Sigmoid colon (tissue), 7 donors: ENCODE measurements at places on chromosomes 5 and 9. TPM values are rescaled to one million over a fixed set of nuclear protein-coding genes. Genes with fewer than 3 reads are reported as not detected.

RNF183 gene
- polyA plus RNA-seq = 2.3 TPM

DNM1 gene
- polyA plus RNA-seq = 1.2 TPM

RPS23 gene
- polyA plus RNA-seq = 2,837 TPM

TLR4 gene
- 4.2 TPM for polyA plus RNA-seq

INSL6 gene
- not detected for polyA plus RNA-seq

NTNG2 gene
- polyA plus RNA-seq = 0.50 TPM

NPDC1 gene
- polyA plus RNA-seq = 91.9 TPM

SEMA6A gene
- 16.3 TPM for polyA plus RNA-seq

TAS2R1 gene
- polyA plus RNA-seq = not detected

FST gene
- polyA plus RNA-seq = 0.46 TPM

SHB gene
- polyA plus RNA-seq = 11.7 TPM

TSLP gene
- polyA plus RNA-seq = 0.46 TPM

OLFM1 gene
- polyA plus RNA-seq = 4.2 TPM

IL5 gene
- polyA plus RNA-seq = not detected

C5orf15 gene
- 34.1 TPM for polyA plus RNA-seq

ANKRD34B gene
- polyA plus RNA-seq = not detected

CCNO gene
- polyA plus RNA-seq = 2.0 TPM

MGAT4B gene
- 184 TPM for polyA plus RNA-seq

NTMT1 gene
- polyA plus RNA-seq = 49.3 TPM

TMEFF1 gene
- polyA plus RNA-seq = not detected

BARX1 gene
- polyA plus RNA-seq = not detected

TMEM215 gene
- polyA plus RNA-seq = not detected

ELOVL7 gene
- 1.2 TPM for polyA plus RNA-seq

TMEM171 gene
- polyA plus RNA-seq = 49.9 TPM

PCDHA9 gene
- not detected for polyA plus RNA-seq

PLPPR1 gene
- not detected for polyA plus RNA-seq

IL4 gene
- polyA plus RNA-seq = not detected

TXNDC8 gene
- polyA plus RNA-seq = not detected

TAF1L gene
- not detected for polyA plus RNA-seq

GMCL2 gene
- not detected for polyA plus RNA-seq

GPR150 gene
- not detected for polyA plus RNA-seq
